Nephron progenitor cell (in vitro differentiated cells): ENCODE measurements at places on chromosomes 12 and 14.
A peak's percentile ranks its signal among the peaks of the same experiment; 100 is the strongest.

DNA sequence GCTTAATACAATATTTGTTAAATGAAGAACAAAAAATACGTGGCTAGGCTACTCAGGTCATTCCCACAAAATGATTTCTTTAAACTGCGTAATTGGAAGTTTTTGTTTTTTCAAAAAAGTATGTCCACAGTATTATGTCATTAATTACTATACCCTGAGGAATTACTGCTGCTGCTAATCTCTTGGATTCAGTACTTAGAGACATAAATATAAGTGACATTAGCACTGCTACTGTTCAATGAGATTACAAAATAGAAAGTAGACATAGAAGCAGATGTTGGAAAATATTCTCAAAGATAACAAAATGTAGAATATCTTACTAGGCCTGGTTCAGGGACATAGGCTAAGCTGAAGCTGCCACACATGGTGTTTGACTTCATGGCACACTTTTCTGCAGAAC is 36.3 kb downstream of the HMGA2 start:
- H3K4me1 ChIP-seq = peaks cover 36% of the 10 kb centered on the region
- H3K27me3 ChIP-seq = no peaks in the 10 kb centered on the region
- DNase-seq = no peak
- H3K36me3 ChIP-seq = peaks cover 85% of the 10 kb centered on the region
- H3K27ac ChIP-seq = no peak overlapping the region

DNA sequence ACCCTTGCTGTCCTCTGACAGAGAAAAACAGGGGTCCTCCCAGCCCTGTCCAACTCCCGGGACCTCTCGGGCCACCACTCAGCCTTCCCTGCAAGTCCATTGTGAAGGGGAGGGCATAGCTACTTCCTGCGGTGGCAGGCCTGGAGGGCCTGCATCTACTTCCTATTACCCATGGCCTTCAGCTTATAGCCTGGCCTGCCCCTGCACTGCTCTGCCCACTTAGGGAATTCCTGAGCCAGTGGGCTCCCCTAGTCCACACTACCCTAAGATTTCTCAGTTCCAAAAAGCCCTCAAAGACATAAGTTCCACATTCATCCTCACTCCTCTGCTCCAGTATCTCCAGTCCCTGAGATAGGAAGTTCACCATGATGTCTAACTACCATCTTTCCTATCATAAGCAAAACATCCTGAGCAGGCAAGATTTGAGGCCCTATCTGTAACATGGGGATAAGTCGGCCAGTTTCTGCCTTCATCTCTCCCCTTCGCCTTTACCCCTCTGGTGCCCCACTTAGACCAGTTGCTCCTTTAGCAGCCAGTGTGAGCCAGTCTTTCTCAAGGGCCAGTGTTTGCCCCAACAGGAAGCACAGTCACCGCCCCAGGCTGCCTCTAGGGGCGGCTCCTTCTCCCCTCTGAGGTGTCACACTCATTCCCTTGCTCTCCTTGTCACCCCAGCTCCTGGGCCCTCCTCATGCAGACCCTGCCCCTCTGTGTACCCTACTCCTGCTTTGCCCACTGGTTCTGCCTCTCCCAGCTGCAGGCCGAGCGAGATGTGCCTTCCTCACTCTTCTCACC is 10.9 kb downstream of the HDAC7 start:
- peaks cover 93% of the 10 kb centered on the region for H3K4me1 ChIP-seq
- H3K4me3 ChIP-seq = peak overlapping the region; percentile 42
- H3K27ac ChIP-seq = peak overlapping the region; percentile 82
- peaks cover 12% of the 10 kb centered on the region for H3K36me3 ChIP-seq
- H3K27me3 ChIP-seq = no peaks in the 10 kb centered on the region

GRCh38 chr12:114529966-114530365 is 124.0 kb upstream of the TBX5 start:
- no peak for DNase-seq
- no peak overlapping the region for H3K27ac ChIP-seq
- peaks cover 18% of the 10 kb centered on the region for H3K27me3 ChIP-seq
- H3K4me1 ChIP-seq = no peaks in the 10 kb centered on the region
- no peaks in the 10 kb centered on the region for H3K36me3 ChIP-seq
- H3K4me3 ChIP-seq = no peak overlapping the region

- DNase-seq = no peak
- peaks cover 17% of the 10 kb centered on the region for H3K4me1 ChIP-seq
- H3K4me3 ChIP-seq = no peak overlapping the region
- H3K27ac ChIP-seq = no peak overlapping the region
- H3K36me3 ChIP-seq = no peaks in the 10 kb centered on the region
- H3K27me3 ChIP-seq = peaks cover 93% of the 10 kb centered on the region
These were observed 204 bp upstream of the PRPH start for GRCh38 chr12:49294804-49295081.

DNA sequence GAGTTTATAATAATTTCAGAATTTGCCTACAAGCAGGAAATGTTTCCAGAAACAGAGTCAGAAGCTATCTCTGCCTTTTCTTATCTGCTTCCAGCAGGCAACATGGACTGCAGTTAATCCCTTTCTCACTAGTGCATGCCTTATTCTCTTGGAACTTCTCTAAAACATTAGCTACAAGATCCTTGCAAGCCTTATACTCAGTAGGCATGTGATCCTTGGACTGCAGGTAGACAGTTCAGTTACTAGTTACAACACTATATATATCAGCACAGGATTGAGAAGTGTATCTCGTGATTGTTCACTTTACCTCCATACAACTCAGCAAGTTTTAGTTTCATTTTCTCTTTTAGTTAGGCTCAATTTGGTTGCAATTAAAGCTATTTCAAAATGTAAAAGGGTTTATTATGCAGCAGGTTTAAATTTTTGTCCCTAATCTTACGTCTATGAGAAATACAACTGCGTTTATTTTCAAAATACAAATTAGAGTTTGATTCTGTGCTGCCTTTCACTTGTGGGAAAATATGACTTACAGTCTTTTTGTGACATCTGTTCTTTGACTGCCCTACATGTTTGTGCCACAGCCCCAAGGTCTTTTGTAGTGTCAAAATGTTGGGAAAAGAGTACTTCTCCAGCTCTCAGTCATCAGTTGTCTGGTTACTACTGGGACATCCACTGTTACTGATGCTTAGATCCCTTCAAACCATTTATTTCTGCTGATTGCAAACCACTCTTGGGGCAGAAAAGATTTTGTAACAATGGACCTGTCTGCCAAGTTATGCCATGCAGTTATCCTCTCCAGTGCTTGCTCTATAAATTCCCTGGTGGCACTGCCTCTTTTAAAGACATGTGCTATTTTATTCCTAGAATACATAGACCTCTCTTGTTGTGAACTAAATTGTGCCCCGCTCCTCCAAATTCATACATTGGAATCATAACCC is 709.0 kb upstream of the FOXG1 start:
- H3K27me3 ChIP-seq = no peaks in the 10 kb centered on the region
- H3K4me3 ChIP-seq = no peak overlapping the region
- H3K4me1 ChIP-seq = peaks cover 8% of the 10 kb centered on the region

DNA sequence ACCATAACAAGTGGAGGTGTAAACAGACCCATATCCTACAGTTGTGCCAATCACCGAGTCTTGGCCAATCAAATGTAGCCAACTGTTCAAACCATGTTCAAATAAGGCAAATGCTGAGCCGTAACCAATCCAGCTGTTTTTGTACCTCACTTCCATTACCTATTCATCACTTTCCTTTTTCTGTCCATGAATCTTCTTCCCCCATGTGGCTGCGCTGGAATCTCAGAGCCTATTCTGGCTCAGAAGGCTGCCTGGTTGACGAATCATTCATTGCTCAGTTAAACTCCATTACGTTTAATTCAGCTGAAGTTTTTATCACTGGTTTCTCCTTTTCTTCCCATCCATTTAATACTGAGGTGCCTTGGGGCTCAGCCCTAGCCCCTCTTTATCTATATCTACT is 71.1 kb downstream of the TBC1D30 start:
- no peaks in the 10 kb centered on the region for H3K36me3 ChIP-seq
- no peak overlapping the region for H3K4me3 ChIP-seq

DNA sequence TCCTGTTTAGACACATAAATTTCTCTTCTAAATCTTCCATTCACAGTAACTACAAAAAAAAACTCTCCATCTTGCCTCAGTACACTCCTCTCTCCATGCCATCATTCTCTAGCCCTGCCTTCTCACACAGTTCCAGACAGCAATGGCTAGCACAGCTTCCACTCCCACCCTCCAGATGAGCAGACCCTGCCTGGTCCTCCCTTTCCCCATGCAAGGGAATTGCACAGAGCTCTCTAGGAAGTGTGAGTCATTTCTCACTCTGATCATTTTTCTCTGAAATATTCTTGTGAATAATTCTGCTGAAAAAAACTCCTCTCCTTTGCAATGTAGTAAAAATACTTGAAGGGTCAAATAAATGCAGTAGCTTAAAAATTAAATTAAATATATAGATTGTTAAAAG is 170.6 kb downstream of the BMP4 start:
- no peak for DNase-seq
- no peak overlapping the region for H3K4me3 ChIP-seq
- no peaks in the 10 kb centered on the region for H3K27me3 ChIP-seq
- peaks cover 15% of the 10 kb centered on the region for H3K4me1 ChIP-seq
- H3K36me3 ChIP-seq = peaks cover 12% of the 10 kb centered on the region
- no peak overlapping the region for H3K27ac ChIP-seq

DNA sequence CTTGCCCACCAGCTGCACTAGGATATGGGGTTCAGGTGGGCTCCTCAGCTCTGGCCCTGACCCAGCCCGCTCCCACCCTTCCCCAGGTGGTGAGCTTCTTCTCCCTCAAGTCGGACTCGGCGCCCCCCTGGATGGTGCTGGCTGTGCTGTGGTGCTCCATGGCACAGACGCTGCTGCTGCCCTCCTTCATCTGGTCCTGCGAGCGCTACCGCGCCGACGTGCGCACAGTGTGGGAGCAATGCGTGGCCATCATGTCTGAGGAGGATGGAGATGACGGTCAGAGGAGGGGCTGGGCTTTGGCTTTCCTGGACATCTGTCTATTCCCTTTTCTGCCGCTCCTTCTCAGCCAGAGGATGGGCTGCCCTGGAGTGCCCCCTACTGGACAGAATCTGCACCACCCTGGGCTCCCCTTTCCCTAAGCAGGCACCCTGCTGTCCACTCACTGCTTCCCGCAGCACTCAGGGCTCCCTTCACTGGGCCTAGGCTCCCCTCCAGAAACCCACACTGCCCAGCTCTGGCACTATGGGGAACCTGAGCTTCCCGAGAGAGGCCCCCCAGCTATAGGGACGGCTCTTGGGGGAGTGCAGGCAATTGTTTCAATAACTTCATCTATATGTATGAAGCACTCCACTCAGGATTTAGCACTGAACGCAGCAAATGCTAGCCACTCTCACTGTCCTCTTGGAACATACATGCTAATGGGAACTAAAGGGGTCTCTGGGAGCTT is 2.6 kb upstream of the P3H3 start:
- H3K27ac ChIP-seq = no peak overlapping the region
- DNase-seq = peak; percentile 95
- peaks cover 16% of the 10 kb centered on the region for H3K27me3 ChIP-seq

DNA sequence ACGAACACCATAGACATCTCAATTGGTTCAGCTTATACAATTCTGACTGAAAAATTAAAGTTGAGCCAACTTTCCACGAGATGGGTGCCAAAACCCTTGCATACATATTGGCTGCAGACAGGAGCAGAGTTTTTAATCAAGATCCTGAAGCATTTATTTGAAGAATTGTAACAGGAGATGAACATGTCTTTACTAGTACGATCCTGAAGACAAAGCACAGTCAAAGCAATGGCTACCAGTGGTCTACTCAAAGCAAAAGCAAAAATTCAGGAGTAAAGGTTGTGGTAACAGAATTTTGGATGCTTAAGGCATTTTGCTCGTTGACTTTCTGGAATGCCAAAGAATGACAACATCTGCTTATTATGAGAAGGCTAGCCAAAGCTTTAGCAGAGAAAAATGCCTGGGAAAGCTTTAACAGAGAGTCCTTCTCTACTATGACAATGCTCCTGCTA is 20.7 kb downstream of the ZDHHC17 start:
- H3K27ac ChIP-seq = no peak overlapping the region
- H3K4me3 ChIP-seq = no peak overlapping the region
- peaks cover 77% of the 10 kb centered on the region for H3K36me3 ChIP-seq
- no peak for DNase-seq
- H3K27me3 ChIP-seq = no peaks in the 10 kb centered on the region
- peaks cover 5% of the 10 kb centered on the region for H3K4me1 ChIP-seq

- H3K27ac ChIP-seq = peak overlapping the region; percentile 55
- DNase-seq = no peak
- no peak overlapping the region for H3K4me3 ChIP-seq
- H3K4me1 ChIP-seq = peaks cover 22% of the 10 kb centered on the region
- no peaks in the 10 kb centered on the region for H3K36me3 ChIP-seq
These were observed 273.6 kb upstream of the PWP1 start for GRCh38 chr12:107411792-107412535.

- H3K27me3 ChIP-seq = peaks cover 9% of the 10 kb centered on the region
- DNase-seq = no peak
- H3K36me3 ChIP-seq = no peaks in the 10 kb centered on the region
- H3K4me1 ChIP-seq = no peaks in the 10 kb centered on the region
These were observed 24.8 kb downstream of the LRRIQ1 start for GRCh38 chr12:85060916-85061315.

GRCh38 chr14:66508547-66508845 is 549 bp downstream of the GPHN start:
- H3K4me3 ChIP-seq = peak overlapping the region; percentile 87
- DNase-seq = no peak
- peaks cover 1% of the 10 kb centered on the region for H3K36me3 ChIP-seq
- H3K27me3 ChIP-seq = peaks cover 20% of the 10 kb centered on the region

DNA sequence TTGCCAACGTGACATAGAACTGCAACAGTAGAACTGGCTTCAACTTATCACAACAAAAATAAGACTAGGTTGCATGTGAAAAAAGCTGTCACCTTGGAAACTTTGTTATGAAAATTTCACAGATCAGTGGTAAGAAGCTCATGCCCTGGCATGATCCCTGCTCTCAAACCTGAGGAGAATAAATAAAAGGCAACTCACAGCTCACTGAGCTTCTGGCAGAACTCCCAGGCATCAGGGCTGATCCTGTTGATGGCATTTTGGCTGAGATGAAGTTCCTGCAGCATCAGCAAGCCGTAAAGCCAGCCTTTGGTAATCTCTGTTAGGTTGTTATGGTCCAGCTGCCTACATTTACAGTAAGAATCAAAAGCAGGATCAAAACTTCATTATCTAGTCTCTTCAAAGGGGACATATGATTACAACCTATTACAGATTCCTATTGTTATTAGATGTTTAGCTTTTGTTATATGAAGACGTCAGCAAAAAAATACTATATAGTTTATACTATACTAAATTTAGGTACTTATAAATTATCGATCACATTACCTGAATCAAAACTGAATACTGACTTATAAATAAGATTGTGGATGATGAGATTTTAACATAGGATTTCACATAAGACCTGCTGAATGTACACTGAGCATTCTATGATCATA is 32.0 kb downstream of the LRIG3 start:
- H3K27me3 ChIP-seq = peaks cover 5% of the 10 kb centered on the region
- H3K4me3 ChIP-seq = no peak overlapping the region
- H3K27ac ChIP-seq = no peak overlapping the region
- peaks cover 85% of the 10 kb centered on the region for H3K36me3 ChIP-seq
- DNase-seq = no peak

DNA sequence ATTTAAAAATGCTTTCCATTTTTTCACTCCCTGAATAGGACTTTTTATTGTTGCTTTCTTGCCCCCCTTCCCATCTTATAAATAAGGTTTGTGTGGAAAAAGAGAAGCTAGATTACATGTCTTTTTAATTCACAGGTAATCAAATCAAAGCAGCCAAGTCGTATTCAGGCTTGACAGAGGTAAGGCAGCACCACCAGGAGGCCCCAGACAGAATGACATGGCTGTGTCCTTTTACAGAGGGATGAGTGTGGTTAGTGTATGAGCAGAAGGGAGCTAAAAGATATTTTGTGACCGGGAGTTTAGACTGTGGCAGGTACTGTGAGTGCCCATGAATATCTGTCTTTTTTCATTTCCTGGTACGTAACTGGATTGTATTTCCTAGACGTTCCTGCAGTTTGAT is 596.1 kb downstream of the ETNK1 start:
- no peak for DNase-seq
- no peak overlapping the region for H3K27ac ChIP-seq
- no peaks in the 10 kb centered on the region for H3K36me3 ChIP-seq
- H3K4me1 ChIP-seq = peaks cover 59% of the 10 kb centered on the region
- no peak overlapping the region for H3K4me3 ChIP-seq
- no peaks in the 10 kb centered on the region for H3K27me3 ChIP-seq
